Activated CD4-positive, alpha-beta T cell treated with anti-CD3 and anti-CD28 coated beads, Interleukin-2, amount 10 ng/mL, durations not matched to agents 24 days and 14 days (primary cell): ENCODE measurements at places on chromosomes 5 and 9. TPM values are rescaled to one million over a fixed set of nuclear protein-coding genes. Genes with fewer than 3 reads are reported as not detected.

RNF224 gene
- total RNA-seq = not detected in 2 replicates

IFNA13 gene
- not detected in 2 replicates for total RNA-seq

CCDC180 gene
- total RNA-seq = 0.89 and 1.9 TPM in 2 replicates

EIF4E1B gene
- not detected in 2 replicates for total RNA-seq

SPATA31C1 gene
- total RNA-seq = not detected in 2 replicates

FOXD4 gene
- total RNA-seq = not detected in 2 replicates

GNA14 gene
- total RNA-seq = not detected in 2 replicates

PHYHD1 gene
- 0.45 and 0.47 TPM in 2 replicates for total RNA-seq

GABRP gene
- not detected in 2 replicates for total RNA-seq

GMCL2 gene
- 0.07 TPM in 1 of 2 replicates, not detected in the other for total RNA-seq

TEX53 gene
- total RNA-seq = not detected in 2 replicates

DNA sequence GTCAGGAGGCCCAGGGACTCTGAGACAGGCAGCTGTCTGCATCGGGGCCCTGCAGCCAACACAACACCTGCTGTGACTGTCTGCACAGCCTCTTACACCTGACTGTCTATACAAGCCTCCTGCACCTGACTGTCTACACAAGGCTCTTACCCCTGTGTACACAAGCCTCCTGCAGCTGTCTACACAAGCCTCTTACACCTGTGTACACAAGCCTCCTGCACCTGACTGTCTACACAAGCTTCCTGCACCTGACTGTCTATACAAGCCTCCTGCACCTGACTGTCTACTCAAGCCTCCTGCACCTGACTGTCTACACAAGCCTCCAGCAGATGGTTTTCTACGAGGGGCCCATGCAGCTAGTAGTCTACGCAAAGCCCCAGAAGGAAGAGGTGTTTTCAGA, 18.6 kb downstream of the IRX2 start:
- no peak overlapping the region for H3K4me3 ChIP-seq
- no peak for DNase-seq
- H3K36me3 ChIP-seq = no peaks in the 10 kb centered on the region
- H3K27ac ChIP-seq = no peak overlapping the region
- peaks cover 8% of the 10 kb centered on the region for H3K27me3 ChIP-seq
- H3K4me1 ChIP-seq = no peaks in the 10 kb centered on the region

GRCh38 chr5:154478224-154478565, at the start of gene HAND1:
Gene HAND1 (minus strand): TSS chr5:154478227. CDS start chr5:154478008, 219 bp downstream.
- peaks cover 10% of the 10 kb centered on the region for H3K36me3 ChIP-seq
- H3K4me1 ChIP-seq = peaks cover 21% of the 10 kb centered on the region
- H3K27me3 ChIP-seq = peaks cover 89% of the 10 kb centered on the region
- no peak within 1 kb of the TSS for H3K4me3 ChIP-seq

- DNase-seq = no peak
- no peak overlapping the region for H3K4me3 ChIP-seq
- H3K36me3 ChIP-seq = no peaks in the 10 kb centered on the region
- no peaks in the 10 kb centered on the region for H3K27me3 ChIP-seq
- no peak overlapping the region for H3K27ac ChIP-seq
Observed at GRCh38 chr9:118473521-118473920, 769.3 kb downstream of the TLR4 start.

GRCh38 chr5:158824241-158824882, 275.4 kb downstream of the EBF1 start:
- H3K4me3 ChIP-seq = no peak overlapping the region
- H3K27me3 ChIP-seq = peaks cover 2% of the 10 kb centered on the region

- peaks cover 48% of the 10 kb centered on the region for H3K4me1 ChIP-seq
- H3K27me3 ChIP-seq = no peaks in the 10 kb centered on the region
- H3K36me3 ChIP-seq = peaks cover 35% of the 10 kb centered on the region
Observed at GRCh38 chr9:91210318-91210717, 151.4 kb downstream of the AUH start.

DNA sequence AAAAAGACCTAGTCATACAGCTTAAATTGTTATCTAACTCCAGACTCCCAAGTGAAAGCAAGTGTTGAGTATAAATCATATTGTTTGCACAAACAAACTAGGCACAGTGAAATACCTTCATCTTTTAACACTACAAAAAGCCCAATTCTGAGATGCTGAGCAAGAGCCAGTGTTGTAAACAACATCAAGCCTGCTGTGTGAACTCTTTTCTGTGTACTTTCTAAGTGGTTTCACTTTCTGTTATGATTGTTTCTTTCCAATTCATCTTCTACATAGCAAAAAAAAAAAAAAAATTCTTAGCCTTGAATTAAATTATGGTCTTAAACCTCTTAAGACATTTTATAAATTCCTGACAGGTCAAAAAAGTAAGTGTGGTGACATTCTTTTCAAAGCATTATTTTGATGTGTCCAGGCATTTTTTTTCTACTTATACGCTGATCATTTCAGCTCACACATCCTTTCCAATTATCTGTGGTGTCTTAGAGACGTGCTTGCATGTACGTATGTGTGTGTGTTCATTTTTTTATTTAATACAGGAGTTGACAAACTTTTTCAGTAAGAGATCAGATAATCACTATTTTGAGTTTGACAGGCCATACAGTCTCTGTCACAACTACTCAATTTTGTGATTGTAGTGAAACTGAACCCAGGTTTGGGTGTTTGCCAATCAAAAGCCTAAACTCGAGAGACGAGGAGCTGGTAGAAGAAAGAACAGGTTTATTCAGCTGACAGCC, 556.1 kb downstream of the CDH9 start:
- H3K4me1 ChIP-seq = no peaks in the 10 kb centered on the region
- no peak overlapping the region for H3K27ac ChIP-seq
- H3K4me3 ChIP-seq = no peak overlapping the region
- H3K36me3 ChIP-seq = no peaks in the 10 kb centered on the region

DNA sequence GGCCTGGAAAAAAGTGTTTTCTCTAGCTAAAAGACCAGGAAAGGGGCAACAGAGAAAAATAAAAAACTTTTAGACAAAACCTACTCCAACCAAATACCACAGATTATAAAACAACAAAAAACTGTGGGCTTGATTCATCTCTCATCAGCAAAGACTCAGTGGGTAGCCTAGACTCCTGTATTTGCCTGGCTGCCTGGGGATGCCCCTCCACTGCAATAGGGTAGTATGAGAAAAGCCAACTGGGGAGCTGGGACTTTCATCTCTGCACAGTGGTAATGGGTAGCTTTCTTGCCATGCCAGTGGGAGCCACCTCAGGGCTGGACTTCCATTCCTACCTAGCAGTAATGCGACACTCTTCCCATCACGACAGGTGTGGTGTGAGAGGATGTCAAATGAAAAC, 7.5 kb downstream of the ZNF484 start:
- H3K36me3 ChIP-seq = peaks cover 65% of the 10 kb centered on the region
- no peak for DNase-seq
- no peaks in the 10 kb centered on the region for H3K27me3 ChIP-seq
- peaks cover 19% of the 10 kb centered on the region for H3K4me1 ChIP-seq
- H3K27ac ChIP-seq = no peak overlapping the region
- H3K4me3 ChIP-seq = no peak overlapping the region

GRCh38 chr5:87754009-87754757, 341.5 kb upstream of the CCNH start:
- H3K4me1 ChIP-seq = no peaks in the 10 kb centered on the region
- H3K4me3 ChIP-seq = no peak overlapping the region
- H3K36me3 ChIP-seq = no peaks in the 10 kb centered on the region
- no peak for DNase-seq
- H3K27ac ChIP-seq = no peak overlapping the region

GRCh38 chr5:41503860-41504259, 6.5 kb downstream of the PLCXD3 start:
- no peaks in the 10 kb centered on the region for H3K4me1 ChIP-seq
- H3K27me3 ChIP-seq = peaks cover 5% of the 10 kb centered on the region
- H3K27ac ChIP-seq = no peak overlapping the region
- H3K36me3 ChIP-seq = no peaks in the 10 kb centered on the region
- H3K4me3 ChIP-seq = no peak overlapping the region

DNA sequence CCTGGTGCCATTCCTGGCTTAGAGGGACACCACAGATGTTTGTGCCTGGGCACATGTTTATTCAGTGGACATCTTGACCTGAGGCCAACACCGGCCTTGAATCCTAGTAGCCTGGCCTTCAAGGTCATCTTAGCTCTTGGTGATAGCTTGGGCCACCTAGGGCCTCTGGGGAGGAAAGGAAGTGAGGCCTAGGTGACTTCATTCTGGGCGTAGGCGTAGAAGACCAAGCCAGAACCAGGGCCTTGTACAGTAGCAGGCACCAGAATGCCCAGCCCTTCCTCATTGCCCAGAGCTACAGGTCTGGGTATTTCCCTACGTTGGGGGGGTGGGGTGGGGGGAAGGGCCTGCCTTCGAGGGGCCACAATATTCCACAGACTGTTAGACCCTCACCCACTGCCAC, 33.8 kb downstream of the WNK2 start:
- H3K27ac ChIP-seq = no peak overlapping the region
- no peaks in the 10 kb centered on the region for H3K27me3 ChIP-seq
- no peaks in the 10 kb centered on the region for H3K4me1 ChIP-seq
- DNase-seq = no peak

- no peak overlapping the region for H3K27ac ChIP-seq
- H3K4me1 ChIP-seq = peaks cover 7% of the 10 kb centered on the region
- peak; percentile 77 for DNase-seq
- no peaks in the 10 kb centered on the region for H3K36me3 ChIP-seq
Observed at GRCh38 chr9:129664746-129665388, 580 bp upstream of the PRRX2 start.

GRCh38 chr5:149995385-149996204, 4.9 kb downstream of the TIGD6 start:
- no peak for DNase-seq
- H3K27me3 ChIP-seq = no peaks in the 10 kb centered on the region
- H3K36me3 ChIP-seq = peaks cover 4% of the 10 kb centered on the region
- H3K4me1 ChIP-seq = peaks cover 14% of the 10 kb centered on the region
- H3K27ac ChIP-seq = no peak overlapping the region

GRCh38 chr5:93406971-93407401, 174.0 kb downstream of the NR2F1-AS1 start:
- H3K4me3 ChIP-seq = no peak overlapping the region
- H3K27me3 ChIP-seq = no peaks in the 10 kb centered on the region
- no peak overlapping the region for H3K27ac ChIP-seq
- no peaks in the 10 kb centered on the region for H3K36me3 ChIP-seq
- H3K4me1 ChIP-seq = no peaks in the 10 kb centered on the region
- no peak for DNase-seq

DNA sequence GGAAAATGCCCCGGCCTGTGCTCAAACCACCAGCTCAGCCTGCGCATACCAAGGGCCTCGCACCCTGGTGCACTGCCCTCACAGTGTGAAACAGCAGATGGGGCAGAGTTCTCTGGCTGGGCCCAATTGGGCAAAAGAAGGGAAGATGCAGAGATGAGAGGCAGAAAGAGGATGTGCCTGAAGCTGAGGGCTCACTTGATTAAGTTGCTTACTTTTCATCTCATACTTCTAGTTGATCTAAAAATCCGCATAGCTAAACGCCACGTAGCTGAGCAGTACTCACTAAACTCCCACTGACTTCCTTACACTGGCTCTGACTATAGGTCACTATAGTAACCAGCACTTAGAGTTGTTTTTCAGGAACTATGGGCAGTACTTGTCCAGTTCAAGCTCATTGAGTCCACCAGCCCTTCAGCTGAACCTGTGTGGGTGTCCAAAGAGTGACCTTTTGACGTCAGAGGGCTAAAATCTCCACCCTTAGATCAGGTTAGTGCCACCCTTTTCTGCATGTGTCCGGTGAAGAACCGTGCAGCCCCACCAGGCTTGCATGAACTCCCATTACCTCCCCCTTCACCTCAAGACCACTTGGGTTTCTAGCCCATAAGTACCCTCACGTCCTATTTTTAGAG, 215.2 kb downstream of the AUH start:
- peaks cover 75% of the 10 kb centered on the region for H3K4me1 ChIP-seq
- H3K36me3 ChIP-seq = peaks cover 65% of the 10 kb centered on the region
- peak overlapping the region; percentile 34 for H3K4me3 ChIP-seq
- H3K27ac ChIP-seq = peak overlapping the region; percentile 98
- DNase-seq = peak; percentile 73
- no peaks in the 10 kb centered on the region for H3K27me3 ChIP-seq

DNA sequence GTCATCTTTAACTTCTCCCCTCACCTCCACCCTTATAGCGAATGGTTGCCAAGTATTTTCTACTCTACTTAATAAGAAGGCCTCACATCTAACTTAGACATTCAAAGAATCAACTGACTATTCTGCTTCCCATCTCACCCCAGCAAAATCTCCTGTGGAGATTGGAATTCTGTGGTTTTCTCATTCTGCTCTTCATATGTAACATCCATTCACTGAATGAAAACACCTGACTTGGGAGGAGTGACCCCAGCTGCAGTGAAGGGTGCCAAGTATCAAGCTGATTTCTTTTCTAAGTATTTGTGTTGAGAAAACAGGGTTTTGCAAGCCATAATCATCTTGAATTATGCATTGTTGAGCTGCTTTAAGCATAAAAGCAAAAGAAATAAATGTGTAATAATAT, 42.5 kb upstream of the TAF1L start:
- DNase-seq = no peak
- H3K27ac ChIP-seq = no peak overlapping the region
- no peaks in the 10 kb centered on the region for H3K27me3 ChIP-seq
- H3K4me3 ChIP-seq = no peak overlapping the region

DNA sequence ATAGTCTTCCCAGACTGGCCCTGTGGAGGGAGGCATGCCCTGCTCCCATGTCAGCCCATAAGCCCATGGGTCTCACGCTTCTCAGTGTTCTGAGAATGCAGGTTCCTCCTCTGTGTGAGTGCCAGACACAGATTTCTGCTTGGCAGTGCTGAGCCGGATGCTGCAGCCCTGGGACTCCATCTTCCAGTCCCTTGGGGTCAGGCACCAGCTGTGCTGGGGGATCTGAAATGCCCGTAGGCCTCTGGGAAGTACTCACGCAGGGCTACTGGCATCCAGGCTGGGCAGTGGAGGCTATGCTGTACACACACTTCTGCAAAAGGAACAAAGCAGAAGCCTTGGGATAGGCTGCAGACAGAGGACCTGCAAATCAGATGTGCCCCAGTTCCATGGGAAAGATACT, 1944.6 kb downstream of the EFNA5 start:
- DNase-seq = no peak
- no peaks in the 10 kb centered on the region for H3K36me3 ChIP-seq
- H3K27me3 ChIP-seq = no peaks in the 10 kb centered on the region
- no peak overlapping the region for H3K4me3 ChIP-seq
- no peaks in the 10 kb centered on the region for H3K4me1 ChIP-seq
- no peak overlapping the region for H3K27ac ChIP-seq

DNA sequence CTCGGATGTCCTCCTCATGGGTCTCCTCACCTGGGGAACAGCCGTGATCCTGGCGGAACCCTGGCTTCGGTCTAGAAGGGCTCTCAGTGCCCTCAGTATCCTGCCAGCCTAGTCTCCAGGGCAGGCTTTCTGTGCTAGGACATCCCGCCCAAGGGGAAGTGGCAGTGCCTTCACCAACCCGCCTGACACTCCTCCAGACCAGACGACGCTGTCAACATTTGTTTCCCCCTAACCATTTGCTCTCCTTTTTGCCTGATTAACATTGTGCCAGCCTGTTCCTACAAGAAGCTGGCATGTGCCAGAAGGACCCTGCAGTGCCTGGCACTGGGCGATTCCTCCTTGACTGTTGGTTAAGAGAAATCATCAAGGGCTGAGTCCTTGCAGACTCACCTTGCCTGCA, 358.9 kb upstream of the IRX2 start:
- H3K4me1 ChIP-seq = no peaks in the 10 kb centered on the region
- no peaks in the 10 kb centered on the region for H3K36me3 ChIP-seq
- no peaks in the 10 kb centered on the region for H3K27me3 ChIP-seq
- no peak overlapping the region for H3K27ac ChIP-seq
- no peak overlapping the region for H3K4me3 ChIP-seq

- H3K4me1 ChIP-seq = no peaks in the 10 kb centered on the region
- H3K4me3 ChIP-seq = no peak overlapping the region
- DNase-seq = no peak
Observed at GRCh38 chr9:107925749-107926297, 436.3 kb upstream of the KLF4 start.

GRCh38 chr5:171494452-171495121, 75.1 kb downstream of the FGF18 start:
- no peaks in the 10 kb centered on the region for H3K36me3 ChIP-seq
- no peak for DNase-seq
- no peaks in the 10 kb centered on the region for H3K4me1 ChIP-seq
- H3K4me3 ChIP-seq = no peak overlapping the region
